Stimulated activated CD4-positive, alpha-beta T cell treated with anti-CD3 and anti-CD28 coated beads, Interleukin-4, amount 100 ng/mL, for 1 hour (primary cell): ENCODE measurements at places on chromosomes 13 and 19.

DNA sequence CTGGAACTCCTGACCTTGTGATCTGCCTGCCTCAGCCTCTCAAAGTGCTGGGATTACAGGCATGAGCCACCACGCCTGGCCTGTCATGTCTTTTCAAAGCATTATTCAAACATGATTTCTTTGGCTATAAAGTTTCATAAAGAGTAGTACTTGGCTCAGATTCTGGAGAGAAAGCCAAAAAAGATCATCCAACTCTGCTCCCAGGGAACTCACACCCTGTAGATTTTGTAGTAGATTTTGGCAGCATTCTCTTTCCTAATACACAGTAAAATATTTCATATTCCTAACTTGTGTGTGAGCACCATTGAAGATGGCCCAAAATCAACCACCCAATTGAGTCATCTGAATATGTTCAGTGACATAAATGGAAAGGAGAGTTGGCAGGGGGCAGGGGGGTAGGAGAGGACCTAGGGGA, 48.4 kb downstream of the CAB39L start:
- DNase-seq, result no peak

GRCh38 chr19:14748601-14749000, 29.8 kb downstream of the ADGRE2 start:
- no peak for DNase-seq

- no peak for DNase-seq
Observed at GRCh38 chr13:32840989-32841713, 175.1 kb upstream of the KL start.

DNA sequence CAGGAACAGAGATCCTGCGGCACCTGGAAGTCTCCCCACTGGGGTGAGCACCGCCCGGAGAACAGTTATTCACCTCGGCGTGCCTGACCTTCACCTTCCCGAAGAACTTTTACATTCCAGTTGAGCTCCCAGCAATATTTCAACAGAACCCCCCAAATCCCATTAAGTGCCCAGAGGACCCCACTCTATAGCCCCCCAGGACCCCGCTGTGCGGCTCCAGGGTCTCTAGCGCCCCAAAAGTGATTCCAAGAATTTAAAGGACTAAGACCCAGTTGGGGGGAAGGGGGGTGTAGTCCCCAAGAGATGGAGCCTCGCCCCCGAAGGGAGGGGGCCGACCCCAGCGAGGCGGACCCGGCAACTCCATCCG, 480 bp downstream of the GPR108 start:
- DNase-seq, result peak; percentile 39

- no peak for DNase-seq
Observed at GRCh38 chr13:98416408-98416807, 160.5 kb downstream of the STK24 start.
